GM12891 (cell line): ENCODE measurements at places on chromosomes 13 and 19.
A peak's percentile ranks its signal among the peaks of the same experiment; 100 is the strongest.

GRCh38 chr19:8615813-8616596 lies 5.5 kb upstream of the ADAMTS10 start:
- DNase-seq, result no peak

- DNase-seq, result no peak
Measured at GRCh38 chr13:39448834-39449233, 154.2 kb downstream of the LHFPL6 start.

- DNase-seq, result no peak
Measured at GRCh38 chr13:72246396-72246795, 379.4 kb upstream of the DACH1 start.

- no peak for DNase-seq
Measured at GRCh38 chr13:80151016-80151415, 189.9 kb downstream of the SPRY2 start.

GRCh38 chr19:43407416-43408005 lies 7.2 kb upstream of the TEX101 start:
- no peak for DNase-seq

DNA sequence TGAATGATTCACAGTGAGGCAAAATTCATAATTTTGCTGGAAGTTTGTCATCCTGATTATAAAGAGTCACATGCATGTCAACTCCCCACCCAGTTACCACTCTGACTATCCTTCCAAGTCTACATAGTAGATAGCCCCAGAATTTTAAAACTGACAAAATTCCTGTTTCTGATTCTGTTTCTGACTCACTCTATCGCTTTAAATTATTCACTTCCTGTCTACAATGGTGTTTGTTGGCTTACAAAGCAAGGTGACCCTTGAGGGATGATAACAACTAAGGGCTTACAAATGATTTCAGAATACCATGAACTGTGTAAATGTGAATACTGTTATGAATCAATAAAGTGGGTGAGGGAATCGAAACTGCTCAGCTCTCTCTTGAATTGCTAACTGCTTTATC lies 98.7 kb upstream of the KL start:
- DNase-seq, result peak; percentile 12

DNA sequence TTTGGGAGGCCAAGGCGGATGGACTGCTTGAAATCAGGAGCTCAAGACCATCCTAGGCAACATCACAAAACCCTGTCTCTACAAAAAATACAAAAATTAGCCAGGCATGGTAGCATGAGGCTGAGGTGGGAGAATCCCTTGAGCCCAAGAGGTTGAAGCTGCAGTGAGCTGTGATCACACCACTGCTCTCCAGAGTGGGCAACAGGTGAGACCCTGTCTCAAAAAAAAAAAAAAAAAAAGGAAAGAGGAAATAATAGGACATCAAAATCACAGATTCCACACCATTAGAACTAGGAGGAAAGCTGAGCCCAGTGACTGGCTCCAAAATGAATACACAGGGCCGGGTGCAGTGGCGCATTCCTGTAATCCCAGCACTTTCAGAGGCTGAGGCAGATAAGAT lies 3.2 kb upstream of the ZNF8 start:
- no peak for DNase-seq

GRCh38 chr19:55382522-55383054 lies 1.5 kb downstream of the TMEM238 start:
- DNase-seq, result no peak

- DNase-seq, result no peak
Measured at GRCh38 chr19:19205416-19206410, 2.5 kb upstream of the NR2C2AP start.

- no peak for DNase-seq
Measured at GRCh38 chr13:75467040-75467728, 14.8 kb downstream of the TBC1D4 start.

GRCh38 chr13:27406178-27406939 lies 18.1 kb upstream of the GTF3A start:
- DNase-seq, result no peak

DNA sequence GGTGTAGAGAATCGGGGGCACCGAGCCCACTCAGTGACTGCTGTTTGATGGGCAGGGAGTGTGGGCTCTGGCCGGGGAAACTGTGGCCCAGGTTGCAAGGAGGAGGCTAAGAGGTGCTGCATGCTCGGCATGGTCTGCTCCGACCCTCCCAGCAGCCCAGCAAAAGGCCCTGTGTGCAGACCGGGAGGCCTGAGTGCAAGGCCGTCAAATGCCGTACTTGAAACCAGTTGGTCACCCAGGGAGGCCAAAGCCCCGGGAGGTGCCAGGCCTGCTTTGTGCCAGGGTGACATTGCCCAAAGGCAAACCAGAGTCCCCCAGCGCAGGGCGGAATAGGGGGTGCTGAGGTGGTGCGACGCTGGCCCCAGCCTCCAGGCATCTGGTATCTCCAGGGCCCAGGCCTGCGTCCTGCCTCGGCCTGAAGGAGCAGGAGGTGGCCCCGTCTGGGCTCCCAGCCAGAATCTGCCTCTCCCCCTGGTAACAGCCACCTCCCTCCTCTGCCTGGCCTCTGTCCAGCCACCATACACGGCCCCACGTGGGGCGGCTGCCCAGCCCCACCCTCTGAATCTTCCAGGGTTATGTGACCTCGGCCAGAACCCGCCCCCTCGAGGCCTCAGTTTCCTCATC lies 4.0 kb downstream of the PIK3R2 start:
- no peak for DNase-seq

DNA sequence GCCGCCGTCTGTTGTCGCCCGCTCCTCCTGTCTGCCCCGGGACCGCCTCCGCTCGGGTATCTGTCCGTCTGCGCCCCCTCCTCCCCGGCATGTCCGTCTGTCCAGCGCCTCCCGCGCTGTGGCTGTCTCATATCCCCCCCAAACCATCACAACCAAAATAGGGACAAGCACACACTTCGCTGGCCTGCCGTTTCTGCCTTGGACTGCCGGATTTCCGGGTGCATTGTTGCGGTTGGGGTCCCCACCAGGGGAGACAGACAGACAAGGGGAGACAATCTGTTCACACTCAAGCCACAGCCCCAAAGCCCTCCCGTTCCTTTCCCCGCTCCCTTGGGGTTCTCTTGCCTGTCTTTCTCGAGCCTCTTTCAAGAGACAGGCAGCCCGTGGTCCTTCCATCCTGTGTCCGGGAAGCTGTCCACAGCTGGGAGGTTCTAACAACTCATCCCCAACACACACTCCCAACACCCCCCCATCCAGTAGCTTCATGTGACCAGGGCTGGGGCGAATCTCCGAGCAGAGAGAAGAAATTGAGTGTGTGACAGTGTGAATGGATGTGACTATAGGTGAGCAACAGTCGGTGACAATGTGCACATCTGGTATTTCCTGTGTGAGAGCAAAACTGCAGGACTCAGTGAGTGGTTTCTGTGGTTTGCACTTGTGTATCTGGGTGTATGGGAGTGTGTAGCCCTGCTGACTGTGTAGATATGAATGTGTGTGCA lies 16.5 kb upstream of the FOSB start:
- no peak for DNase-seq

GRCh38 chr19:55090564-55090963 lies 14.9 kb downstream of the EPS8L1 start:
- DNase-seq, result no peak

DNA sequence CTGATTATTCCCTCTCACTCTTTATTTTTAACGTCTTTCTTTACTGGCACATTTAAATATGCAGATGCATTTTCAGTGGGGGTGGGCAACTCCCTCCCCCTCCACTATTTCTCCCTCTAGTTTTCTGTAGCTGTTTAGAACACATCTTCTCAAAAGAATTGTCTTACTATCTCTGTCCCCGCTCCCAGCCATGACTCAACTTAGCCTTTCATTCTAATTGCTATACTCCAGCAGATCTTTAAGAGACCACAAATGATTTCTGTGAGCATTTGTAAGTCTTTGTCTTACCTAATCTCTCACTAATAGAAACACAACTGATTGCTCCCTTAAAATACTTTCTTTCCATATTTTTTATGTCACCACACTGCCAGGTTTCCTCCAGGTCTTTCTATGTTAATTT lies 350.9 kb downstream of the SPRY2 start:
- DNase-seq, result no peak

DNA sequence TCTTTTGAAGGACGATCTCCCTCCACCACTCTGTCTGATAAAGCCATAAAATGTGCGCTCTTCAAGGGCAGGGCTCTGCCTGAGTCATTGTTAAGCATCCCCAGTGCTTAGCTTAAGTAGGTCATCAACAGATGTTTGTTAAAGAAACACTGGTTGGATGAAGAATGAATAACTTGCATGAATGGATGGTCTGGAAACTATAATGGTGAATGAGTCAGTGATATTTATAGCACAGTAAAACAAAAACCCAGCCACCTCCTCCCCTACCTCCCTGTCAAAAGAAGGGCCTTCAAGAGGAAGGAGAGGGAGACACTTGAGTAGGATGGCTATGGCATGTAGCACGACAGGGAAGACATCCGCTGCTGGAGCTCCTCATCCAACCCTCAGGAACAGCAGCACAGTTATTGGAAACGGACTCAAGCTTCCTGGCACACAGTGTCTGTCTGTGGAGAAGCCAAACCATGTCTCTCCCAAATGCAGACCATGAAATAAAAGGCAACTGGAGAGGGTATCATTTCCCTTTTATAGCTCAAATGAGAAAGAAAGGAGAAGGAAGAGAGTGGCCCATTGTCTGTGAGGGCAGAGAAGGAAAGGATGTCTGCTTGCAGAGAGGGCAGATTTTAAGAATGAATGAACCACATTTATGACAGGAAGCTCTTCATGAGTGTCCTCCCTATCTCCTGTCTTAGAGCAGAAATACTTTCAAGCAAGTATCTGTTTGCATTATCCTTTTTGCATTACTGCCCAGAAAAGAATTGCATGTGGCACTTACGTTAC lies 183.5 kb upstream of the UBL3 start:
- DNase-seq, result no peak

DNA sequence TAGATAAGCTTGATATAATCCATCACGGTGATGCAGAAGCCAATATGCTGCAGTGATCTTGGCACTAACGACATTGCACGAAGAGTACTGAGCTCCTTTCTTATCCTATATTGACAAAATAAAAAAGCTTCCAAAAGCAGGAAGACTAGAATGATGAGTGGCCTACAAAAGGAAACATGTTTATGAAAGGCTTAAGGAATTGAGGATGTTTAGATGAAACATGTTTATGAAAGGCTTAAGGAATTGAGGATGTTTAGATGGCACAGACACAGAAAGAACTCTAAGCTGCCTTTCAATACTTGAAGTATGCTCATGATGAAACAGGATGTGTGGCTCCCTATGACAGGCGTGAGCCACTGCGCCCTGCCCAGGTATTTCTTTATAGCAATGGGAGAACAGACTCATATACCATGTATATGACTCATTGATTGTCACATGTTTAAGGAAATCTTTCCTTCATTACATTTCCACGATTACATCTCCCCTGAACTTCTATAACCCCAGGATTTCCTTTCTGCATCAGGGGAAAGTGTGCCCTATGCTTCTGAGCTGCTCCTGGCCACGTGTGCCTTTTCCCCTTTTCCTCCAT lies 690.8 kb upstream of the ARGLU1 start:
- no peak for DNase-seq

GRCh38 chr19:628168-628567 lies 5.2 kb downstream of the POLRMT start:
- no peak for DNase-seq

DNA sequence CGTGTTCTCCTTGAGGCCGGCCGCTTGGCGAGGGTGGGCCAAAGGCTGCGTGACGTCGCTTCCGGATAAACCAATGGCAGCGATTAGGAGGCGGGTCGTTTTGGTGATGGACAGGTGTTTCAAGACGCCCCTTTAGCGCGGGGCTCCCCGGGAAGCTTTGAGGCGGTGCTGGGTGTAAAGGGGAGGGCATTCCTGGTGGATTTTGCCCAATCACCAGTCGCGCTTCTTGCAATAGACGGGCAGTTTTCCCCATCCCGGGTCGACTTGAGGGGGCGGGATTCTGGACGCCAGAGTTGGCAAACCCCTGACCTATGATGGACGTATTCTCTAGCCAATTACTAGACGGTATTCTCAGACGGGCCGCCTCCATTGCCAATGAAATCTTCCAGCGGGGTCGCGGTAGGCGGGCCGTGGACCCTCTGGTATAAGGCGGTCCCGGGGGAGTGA lies 264 bp upstream of the PRMT1 start:
- DNase-seq, result peak; percentile 89

DNA sequence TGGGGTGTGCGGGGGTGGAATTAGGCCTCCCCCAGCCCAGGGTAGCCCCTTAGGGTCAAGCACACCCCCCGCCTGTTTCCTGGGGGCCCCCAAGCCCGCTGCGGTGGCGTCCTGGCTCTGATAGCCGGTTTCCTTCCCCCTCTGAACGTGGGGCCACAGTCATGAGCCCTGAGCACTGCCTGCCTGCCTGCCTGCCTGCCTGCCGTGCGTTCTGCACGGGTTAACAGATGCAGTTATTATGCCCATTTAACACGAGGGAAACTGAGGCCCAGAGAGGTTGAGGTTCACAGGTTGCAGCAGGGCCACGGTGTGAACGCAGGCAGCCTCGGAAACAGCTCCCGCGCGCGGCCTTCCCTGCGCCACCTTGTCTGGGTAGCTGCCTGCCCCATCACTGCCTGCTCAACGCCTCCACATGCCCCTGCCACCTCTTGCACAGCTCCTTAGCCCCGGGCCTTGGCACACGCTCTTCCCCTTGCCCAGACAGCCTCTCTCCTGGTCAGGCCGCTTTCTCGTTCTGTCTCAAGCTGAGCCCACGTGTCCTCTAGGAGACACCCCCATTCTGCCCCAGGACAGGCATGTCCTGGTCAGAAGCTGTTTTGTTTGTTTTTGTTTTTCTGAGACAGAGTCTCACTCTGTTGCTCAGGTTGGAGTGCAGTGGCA lies 1.2 kb upstream of the GAMT start:
- no peak for DNase-seq

DNA sequence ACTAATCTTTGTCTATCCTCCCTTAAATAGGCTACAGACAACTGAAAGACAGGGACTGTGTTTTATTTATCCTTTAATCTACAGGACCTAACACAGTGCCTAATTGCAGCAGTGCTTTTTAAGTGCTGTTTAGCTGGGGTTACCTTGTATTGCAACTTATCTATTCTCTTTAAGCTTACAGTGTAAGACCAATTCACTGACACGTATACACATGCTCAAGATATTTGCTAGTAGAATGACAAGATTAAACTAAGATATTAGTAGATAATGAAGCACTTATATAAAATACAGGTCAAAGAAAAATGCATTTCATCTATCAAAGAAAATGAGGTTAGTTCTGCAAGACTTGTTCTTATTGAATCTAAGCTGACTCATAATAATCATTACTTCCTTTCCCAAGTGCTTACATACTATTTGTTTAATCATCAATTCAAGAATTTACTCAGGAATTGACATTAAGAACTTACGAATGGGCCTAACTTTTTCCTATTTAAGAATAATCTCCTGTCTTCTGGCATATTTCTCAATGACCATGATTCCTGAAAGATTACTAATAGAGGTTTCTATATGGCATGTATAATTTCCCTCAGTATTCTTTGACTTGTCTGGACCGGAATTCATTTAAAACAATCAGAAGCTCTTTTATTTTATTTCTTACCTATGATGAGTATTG lies 75.8 kb upstream of the MAB21L1 start:
- no peak for DNase-seq

- no peak for DNase-seq
Measured at GRCh38 chr19:6868351-6868750, 19.0 kb upstream of the ADGRE1 start.

- DNase-seq, result no peak
Measured at GRCh38 chr19:38554676-38555141, 63.0 kb downstream of the MAP4K1 start.
